ENCODE measurements at places on chromosomes 5 and 9.

- DNase-seq = no peak
Measured at GRCh38 chr9:114511978-114512874, 7.0 kb upstream of the WHRN start.

DNA sequence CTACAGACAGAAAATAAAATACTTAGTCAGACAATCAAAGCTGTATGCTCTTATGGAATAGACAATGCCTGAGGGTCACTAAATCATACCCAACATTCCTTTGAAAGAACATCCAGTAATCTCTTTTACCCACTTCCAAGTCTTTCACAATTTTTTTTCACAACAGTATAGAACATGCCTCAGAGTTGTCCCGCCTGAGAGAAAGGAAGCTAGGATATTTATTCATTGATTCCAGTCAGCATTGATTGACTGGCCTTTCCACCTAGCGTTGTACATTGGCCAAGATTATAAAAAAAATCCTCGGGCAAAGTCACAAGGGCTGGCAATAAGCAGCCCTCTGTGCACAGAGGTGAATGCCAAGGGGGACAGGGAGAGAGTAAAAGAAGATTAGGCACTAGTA is 318.1 kb upstream of the PIK3R1 start:
- no peak for DNase-seq

- DNase-seq = peak; percentile 18
Measured at GRCh38 chr9:124040935-124041816, 29.6 kb downstream of the LHX2 start.

DNA sequence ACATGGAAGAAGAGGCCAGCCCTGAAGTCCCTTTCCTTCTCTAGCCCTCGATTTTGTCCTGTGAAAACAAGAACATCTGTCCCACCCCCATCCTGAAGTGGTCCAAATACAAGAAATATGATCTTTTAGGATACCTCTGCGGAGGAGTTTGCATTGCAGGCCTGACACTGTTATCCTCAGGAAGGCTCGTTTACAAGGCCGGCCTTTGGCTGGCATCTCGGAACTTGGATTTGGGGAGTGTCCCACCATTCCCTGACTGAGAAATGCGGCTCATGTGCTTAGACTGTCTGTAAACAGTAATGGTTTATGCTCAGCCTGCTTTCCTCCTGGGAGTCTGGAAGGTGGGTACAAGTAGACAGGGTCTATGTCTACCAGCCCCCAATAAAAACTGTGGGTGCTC is 26.4 kb downstream of the WHRN start:
- no peak for DNase-seq

DNA sequence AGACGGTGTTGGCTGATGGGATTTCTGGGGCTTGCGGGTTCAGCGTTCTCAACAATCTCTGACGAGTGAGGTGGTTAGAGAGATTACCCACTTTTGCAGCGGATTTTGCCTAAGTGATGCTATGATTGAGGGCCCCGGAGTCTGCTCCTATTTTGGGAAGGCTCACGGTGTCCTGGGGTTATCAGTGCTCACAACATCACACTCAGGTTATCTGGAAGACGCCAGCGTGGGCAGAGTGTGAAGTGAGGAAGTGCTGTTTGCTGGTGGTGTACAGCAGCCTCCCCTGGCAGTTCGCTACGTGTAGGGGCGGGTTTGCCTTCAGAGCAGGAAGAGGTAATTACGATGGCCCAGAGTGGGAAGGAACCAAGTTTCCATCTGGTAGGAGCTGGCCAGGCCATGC is 341.2 kb upstream of the IRX2 start:
- DNase-seq = no peak

Data from activated T-cell treated with anti-CD3 and anti-CD28 coated beads for 4 hours (primary cell).